ENCODE measurements at places on chromosomes 13 and 19.

GRCh38 chr19:46601318-46602224, at the start of gene CALM3:
TSS of gene CALM3 (plus strand) at chr19:46601330. CDS start at chr19:46601435, 105 bp downstream.
- DNase-seq, result no peak

DNA sequence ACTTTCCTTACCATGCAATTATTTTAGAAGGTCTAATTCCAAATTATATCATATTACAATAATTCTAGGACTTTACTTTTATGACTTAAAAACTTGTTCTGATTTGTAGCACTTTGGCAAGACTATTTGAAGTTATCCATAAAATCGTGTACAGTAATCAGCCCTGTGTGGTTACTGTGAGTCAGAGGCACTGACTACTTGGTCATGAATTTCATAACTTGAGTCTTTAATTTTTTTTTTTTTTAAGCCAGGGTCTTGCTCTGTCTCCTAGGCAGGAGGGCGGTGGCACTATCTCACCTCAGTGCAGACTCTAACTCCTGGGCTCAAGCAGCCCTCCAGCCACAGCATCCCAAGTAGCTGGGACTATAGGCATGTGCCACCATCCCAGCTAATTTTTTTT, 1319.2 kb upstream of the SLC10A2 start:
- no peak for DNase-seq

- no peak for DNase-seq
Measured at GRCh38 chr19:35033067-35034004, 3.1 kb downstream of the SCN1B start.

- DNase-seq, result no peak
Measured at GRCh38 chr19:39196860-39197562, at the start of gene NCCRP1. TSS of gene NCCRP1 (plus strand) at chr19:39196964. CDS start at chr19:39196983, 19 bp downstream.

GRCh38 chr13:33645591-33646554, 172.1 kb upstream of the RFC3 start:
- DNase-seq, result no peak

GRCh38 chr19:39078436-39079200, 5.5 kb upstream of the ACP7 start:
- DNase-seq, result no peak

- peak; percentile 21 for DNase-seq
Measured at GRCh38 chr13:41842036-41842620, 118.8 kb downstream of the VWA8 start.

- no peak for DNase-seq
Measured at GRCh38 chr19:44371815-44372480, 15.5 kb upstream of the ZNF112 start.

GRCh38 chr13:62625214-62625881, 1209.7 kb upstream of the PCDH20 start:
- DNase-seq, result peak; percentile 30

DNA sequence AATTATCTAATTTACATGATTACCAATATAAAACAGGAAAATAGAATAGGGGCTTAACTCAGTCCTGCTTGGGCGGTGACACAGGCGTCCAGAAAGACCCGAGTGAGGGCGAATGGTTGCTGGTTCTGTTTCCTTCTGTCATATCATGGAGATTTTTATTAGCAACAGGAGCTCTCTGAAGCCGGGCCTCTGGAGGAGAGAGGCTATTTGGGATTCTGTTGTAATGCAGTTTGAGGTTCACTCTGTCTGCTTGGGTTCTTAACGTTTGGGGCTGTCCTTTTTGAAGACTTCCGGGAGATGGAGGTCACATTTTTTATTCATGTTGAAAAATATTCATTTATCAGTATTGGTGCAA, 115.7 kb upstream of the ZNF536 start:
- DNase-seq, result no peak

DNA sequence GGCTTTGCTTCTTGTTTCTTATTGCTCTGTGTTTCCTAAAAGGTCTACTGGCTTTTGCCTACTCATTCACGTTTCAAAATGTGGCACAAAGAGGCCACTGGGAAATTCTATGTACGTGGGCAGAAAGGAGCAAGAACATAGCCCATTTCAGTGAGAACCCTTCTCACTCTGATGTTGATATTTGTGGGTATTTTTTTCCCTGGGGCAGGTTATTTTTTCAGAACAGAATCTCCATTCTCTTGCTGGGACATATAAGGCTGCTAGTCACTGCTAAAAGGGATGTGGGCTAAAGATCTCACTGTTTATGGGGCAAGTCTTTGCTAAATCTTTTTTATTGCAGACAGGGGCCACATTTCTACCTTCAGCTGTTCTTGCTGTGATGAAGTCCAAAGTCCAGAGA, 27.1 kb downstream of the EDNRB start:
- DNase-seq, result no peak

- no peak for DNase-seq
Measured at GRCh38 chr13:99522298-99522697, 21.0 kb downstream of the TM9SF2 start.

GRCh38 chr13:111387945-111388600, 67.6 kb downstream of the TEX29 start:
- no peak for DNase-seq

DNA sequence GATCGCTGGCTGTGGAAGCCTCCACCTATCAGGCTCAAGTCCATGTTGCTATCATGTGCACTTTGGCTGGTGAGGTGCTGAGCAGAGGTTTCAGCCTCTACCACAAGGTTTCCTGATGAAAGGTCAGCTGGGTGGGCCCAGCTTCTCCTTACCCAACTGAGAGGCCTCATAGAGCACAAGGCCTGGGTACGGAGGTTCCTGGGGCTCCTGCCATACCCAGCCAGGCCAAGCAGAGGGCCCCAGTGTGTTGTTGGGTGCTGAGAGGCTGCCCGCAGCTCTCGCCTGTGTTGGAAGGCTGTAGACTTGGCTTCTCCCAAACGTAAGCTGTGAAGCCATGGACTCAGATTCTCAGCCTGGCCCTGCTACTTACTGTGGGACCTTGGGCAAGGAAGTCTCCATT, 28.2 kb downstream of the ACTN4 start:
- no peak for DNase-seq

DNA sequence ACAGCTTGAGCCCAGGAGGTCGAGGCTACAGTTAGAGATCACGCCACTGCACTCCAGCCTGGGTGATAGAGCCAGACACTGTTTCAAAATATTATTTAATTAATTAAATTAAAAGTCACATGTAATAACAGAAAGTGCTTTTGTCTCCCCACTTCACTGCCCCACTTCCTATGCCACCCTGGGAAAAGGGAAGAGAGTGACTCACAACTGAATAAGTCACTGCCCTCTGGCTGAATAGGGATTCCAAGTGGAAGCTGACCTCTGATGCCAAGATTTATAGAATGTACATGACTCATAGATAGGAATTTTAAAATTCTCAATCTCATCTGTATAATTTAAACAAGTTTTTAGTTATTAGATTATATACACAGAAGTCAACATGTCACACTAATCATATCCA, 22.2 kb upstream of the ERVV-1 start:
- DNase-seq, result no peak

DNA sequence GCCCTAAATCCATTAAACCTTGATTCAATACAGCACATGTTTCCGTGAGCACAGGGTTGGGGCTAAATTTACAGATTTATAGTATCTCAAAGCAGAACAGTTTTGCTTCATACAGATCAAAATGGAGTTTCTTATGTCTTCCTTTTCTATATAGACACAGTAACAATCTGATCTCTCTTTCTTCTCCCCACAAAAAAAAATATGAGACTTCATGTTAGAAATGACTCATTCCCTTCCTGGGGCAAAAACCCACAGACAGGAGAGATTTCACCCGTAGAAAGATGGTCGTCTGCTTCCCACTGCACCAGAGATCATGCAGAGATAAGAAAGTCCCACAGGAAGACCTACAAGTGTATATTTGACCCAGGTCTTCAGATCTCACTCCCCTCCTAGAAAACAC, 7.7 kb upstream of the ZNF611 start:
- no peak for DNase-seq

DNA sequence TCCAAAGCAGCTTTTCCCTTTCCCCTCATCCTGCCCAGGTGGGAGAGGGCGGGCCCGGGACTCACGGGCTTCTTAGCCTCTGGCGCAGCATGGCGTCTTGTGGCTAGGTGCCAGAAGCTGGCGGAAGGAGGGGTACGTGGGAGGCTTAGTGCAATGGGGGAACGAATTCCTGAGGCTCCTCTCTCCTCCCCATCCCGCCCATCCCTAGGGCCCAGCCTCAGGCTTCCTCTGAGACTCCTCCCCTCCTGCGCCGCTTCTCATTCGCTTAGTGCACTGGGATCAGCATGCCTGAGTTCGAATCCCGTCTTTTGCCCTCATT, 297.8 kb downstream of the ZNF536 start:
- DNase-seq, result no peak

DNA sequence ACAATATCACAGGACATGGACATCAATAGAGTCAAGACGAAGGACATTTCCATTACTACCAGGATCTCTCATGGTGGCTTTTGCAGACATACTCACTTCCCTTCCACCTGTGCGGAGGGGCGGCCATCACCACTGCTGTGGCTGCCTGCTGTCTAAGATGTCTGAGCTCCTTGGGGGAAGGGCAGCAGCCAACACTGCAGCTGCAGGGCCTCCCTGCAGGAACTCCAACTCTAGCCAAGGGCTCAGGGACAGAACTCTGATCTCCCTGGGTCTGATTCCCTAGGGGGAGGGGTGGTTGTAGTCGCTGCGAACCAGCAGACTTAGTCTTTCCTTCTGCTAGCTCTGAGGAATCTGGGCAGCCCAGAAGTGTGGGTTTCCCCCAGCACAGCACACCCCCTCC, 78.9 kb upstream of the ANKRD10 start:
- DNase-seq, result peak; percentile 22

- no peak for DNase-seq
Measured at GRCh38 chr19:28940751-28941500, 272.0 kb downstream of the UQCRFS1 start.

GRCh38 chr19:5081443-5082161, 112.7 kb downstream of the KDM4B start:
- DNase-seq, result no peak

DNA sequence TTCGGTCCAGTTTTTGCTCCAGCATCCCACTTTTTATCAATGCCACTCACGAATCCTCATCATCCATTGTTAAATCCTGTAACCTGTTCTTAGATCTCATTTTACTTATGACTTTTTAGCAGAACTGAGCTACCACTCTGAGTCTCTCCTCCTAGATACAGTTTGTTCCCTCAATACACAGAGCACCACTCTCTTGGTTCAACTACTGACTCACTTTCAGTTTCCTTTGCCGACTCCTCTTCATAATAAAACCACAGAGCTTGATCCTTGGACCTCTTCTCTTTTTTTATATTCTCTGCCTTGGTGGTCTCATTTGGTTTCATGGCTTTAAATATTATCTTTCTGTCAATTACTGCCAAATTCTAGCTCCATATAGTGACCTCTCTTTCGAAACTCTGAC, 150.3 kb downstream of the SLITRK5 start:
- DNase-seq, result no peak

DNA sequence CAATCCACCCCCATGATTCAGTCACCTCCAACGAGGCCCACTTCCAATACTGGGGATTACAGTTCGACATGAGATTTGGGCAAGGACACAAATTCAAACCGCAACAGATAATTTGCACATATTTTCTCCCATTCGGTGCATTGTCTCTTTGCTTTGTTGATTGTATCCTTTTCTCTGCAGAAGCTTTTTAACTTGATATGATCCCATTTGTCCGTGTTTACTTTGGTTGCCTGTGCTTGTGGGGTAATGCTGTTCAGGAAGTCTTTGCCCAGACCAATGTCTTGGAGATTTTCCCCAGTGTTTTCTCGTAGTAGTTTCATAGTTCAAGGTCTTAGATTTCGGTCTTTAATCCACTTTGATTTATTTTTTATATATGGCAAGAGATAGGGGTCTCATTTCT, 330.8 kb upstream of the SPRY2 start:
- no peak for DNase-seq

- no peak for DNase-seq
Measured at GRCh38 chr13:77599351-77599750, 63.8 kb downstream of the SCEL start.

- peak; percentile 94 for DNase-seq
Measured at GRCh38 chr19:19033426-19034203, at the start of the genes ARMC6 and SUGP2. TSS of gene ARMC6 (plus strand) at chr19:19033603. CDS start at chr19:19034210, 607 bp downstream. TSS of gene SUGP2 (minus strand) at chr19:19033517. CDS start at chr19:19031071, 2,446 bp downstream.

DNA sequence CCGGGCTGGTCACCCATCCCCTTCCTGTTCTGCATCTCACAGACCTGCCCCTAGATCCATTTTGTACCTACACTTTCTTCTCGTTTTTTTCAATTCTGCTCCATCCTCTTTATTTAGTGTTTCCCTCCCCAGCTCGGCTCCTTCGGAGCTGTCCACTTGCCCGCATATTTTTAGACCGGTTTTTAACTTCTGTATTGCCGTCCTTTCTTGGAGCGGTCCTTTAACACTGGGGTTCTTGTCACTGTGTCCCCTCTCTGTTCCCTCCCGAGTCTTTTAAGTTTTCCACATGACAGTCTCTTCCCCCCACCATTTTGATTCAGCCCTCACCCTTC, 1.7 kb downstream of the ARHGAP35 start:
- DNase-seq, result no peak

GRCh38 chr13:50574731-50575130, 268.8 kb downstream of the DLEU7 start:
- DNase-seq, result no peak

GRCh38 chr13:32779119-32779518, 192.9 kb downstream of the PDS5B start:
- DNase-seq, result no peak

- no peak for DNase-seq
Measured at GRCh38 chr13:106997696-106998095, 429.8 kb upstream of the ARGLU1 start.

DNA sequence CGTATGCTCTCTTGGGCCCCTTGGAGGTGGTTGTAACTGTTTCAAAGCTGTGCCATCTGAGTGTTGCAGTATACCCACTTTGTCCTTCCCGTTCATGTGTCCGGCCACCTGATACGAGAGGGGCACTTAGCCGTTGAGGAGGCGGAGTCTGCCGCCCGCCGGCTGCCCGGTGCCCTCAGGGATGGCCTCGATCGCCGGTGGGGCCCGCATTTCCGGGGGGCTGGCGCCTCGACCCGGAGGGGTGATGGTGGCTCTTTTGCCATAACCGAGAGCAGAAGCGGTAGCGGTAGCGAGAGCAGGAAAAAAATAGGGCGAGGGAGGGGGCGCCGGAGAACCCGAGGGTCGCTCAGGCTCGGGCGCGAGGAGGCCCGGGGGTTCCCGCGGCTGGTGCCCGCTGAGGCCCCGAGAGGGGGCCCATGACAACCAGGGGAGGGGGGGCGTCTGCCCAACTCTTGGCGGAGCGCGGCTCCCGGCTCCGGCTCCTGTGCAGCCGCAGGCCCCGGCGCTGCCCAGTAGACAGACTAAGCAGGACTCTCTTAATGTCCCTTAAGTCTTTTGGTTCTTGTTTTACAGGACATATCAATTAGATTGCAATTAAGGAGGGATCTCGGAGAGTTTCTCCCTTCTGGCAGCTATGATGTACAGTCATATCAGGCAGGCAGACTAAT, 342.7 kb upstream of the SGCG start:
- DNase-seq, result peak; percentile 17

DNA sequence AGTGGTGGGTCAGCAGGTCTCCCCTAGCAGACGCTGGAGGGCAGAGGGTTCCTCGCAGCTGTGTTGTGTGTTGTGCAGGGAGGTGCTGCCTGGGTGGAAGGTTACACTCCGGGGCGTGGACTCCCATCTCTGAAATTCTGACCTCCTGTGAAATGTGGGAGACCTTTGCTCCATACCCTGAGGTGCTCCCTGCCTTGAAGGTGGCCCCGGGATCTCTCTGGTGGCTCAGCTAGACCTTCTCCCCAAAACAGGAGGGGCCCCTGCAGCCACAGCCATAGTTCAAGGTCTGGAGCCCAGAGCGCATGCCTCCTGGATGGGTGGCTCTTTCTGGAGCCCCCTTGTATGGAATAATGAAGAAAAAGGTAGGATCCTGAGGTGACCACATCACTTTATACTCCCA, 70.2 kb downstream of the SOX1 start:
- DNase-seq, result no peak

- DNase-seq, result no peak
Measured at GRCh38 chr13:104816726-104817125, 1718.7 kb downstream of the EFNB2 start.
